ENCODE measurements at places on chromosomes 6 and 20.
A peak's percentile ranks its signal among the peaks of the same experiment; 100 is the strongest.

- DNase-seq = no peak
Observed at GRCh38 chr6:149961728-149962425, 1.9 kb upstream of the ULBP1 start.

GRCh38 chr6:150738092-150738629, 127.3 kb upstream of the MTHFD1L start:
- DNase-seq = no peak

GRCh38 chr20:49595811-49596561, 28.0 kb upstream of the PTGIS start:
- no peak for DNase-seq

DNA sequence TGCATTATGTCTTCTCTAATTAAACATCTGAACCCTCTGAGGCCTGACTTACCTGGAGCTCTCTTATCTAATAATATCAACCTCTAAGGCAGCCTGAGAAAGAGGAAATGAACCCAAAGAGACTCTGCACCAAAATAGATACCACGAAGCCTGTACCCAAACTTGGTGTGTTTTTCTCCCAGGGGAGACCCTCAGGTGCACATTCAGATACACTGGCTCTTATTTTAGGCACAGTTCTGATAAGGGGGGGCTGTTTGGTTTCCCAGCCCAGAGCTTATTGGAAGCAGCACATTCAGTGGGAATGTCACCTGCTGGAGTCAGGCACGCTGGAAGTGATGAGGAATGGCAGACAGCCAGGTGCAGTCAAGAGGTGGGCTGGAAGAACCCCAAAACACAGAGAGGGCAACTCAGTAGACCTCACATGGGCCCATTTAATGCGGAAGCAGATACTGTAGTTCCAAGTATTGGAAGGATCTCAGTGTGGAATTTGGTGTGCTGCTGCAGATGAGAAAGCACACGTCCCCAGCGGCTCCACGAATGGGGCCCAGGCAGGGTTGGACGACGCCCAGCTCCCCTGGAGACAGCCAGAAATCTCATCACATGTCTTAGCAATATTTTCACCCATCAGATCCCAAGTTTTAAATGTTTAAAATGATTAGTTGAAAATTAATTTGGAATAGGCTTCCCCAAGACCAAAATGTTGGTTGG, 9.7 kb upstream of the CCR6 start:
- DNase-seq = no peak

DNA sequence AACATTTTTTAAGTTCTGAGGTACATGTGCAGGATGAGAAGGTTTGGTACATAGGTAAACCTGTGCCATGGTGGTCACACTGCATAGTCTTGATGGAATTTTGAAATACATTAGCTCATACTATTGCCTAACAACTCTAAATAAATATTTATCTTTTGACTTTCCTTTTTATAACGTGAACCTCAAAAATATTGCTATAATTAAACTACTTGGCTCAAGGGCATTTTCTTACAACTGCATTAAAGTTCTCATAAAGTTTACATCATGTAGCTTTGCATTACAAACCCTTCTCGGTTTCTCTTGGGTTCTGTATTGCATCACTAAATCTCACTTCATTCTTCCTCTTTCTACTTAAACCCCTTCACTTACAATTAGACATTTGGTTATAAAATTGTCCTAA, 636.0 kb upstream of the PTCHD4 start:
- no peak for DNase-seq

DNA sequence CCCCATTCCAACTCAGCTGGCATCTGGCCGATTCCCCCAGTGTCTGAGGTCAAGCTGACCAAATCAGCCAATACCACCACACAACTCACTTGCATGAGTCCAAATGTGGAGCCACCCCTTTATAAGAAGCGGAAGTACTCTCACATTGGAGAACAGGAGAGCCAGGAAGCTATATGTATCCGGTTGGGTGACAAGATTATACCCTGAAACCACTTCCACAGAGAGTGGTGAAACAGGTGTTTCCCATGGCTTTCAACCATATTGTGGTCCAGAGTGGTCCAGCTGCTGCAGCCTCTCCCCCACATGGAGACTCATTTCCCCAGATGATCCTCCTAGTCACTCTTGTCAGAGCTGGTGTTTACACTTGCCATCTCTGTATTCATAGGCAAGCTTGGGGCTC, 24.0 kb upstream of the SERINC1 start:
- no peak for DNase-seq

- DNase-seq = no peak
Observed at GRCh38 chr6:34246249-34246562, 2.6 kb downstream of the SMIM29 start.

DNA sequence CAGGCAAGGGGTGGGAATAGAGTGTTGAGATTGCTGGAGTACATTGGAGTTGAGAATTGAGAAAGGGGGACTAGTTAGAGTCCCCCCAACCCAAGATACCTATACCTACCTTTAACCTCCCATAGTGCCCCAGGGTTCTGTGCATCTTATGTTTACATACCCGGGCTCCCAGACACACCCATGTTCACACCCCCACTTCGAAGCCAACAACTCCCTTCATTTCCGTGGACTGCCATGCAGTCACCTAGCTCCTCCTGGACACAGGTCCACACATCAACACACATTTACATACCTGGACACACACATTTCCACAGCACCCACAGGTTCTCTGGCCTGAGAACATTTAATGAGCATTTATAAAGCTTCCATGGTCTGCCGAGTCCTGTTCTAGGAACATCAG, 5.1 kb downstream of the TMEM63B start:
- no peak for DNase-seq

GRCh38 chr6:168524571-168525001, 83.6 kb downstream of the SMOC2 start:
- peak; percentile 72 for DNase-seq

GRCh38 chr6:137210903-137211302, 8.3 kb downstream of the IFNGR1 start:
- no peak for DNase-seq

DNA sequence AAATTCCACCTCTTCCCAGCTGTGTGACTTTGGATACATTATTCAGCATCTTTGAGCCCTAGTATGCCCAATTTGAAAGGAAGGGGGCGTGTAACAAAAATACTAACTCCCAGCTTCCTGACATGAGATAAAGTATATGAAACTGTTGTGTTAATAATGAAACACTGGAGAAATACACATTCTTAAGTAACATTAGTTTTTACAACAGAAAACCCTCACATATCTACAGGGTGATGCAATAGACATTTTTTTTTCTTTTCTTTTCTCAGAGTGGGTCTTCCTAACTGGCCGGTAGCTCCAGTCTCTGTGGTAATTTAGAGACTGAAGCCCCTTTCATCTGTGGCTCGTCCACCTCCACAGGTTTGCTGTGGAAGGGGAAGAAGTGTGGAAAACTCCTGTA, 79.5 kb downstream of the CD83 start:
- no peak for DNase-seq

- DNase-seq = no peak
Observed at GRCh38 chr6:125095580-125096301, 57.8 kb upstream of the TPD52L1 start.

DNA sequence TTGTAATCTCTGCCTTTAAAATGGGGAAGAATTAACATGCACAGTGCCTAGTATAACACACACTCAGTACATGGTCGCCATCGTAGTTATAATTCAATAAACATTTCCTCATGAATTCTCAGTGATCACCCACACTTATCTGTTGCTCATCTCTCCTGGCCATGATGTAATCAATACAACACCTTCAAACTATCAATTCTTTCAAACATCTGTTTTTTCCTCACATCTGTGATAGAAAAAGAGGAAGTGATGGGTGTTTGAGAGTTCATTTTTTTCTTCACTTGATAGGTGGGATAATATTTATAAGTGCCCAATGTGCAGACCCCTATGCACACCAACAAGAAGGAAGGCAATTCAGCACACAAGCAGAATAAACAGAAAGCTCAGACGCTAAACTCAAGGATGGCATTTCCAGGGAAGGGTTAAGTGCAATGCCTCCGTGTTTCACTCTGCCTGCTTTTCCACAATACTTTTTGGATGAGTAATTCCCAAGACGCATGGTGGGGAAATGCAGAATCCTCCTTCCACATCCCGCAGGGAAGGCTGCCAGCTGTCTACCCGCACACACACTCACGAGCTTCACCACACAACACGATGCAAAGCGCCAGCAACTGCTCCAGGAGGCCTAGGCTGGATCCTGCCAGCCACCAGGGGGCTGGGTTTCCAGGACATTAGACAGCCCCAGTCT, 100.3 kb downstream of the GMPR start:
- peak; percentile 83 for DNase-seq

- no peak for DNase-seq
Observed at GRCh38 chr6:84161190-84161589, 66.3 kb downstream of the CEP162 start.

GRCh38 chr6:115835314-115835713, 225.4 kb downstream of the FRK start:
- DNase-seq = no peak

- no peak for DNase-seq
Observed at GRCh38 chr20:35743693-35744491, 1.8 kb upstream of the RBM39 start.

DNA sequence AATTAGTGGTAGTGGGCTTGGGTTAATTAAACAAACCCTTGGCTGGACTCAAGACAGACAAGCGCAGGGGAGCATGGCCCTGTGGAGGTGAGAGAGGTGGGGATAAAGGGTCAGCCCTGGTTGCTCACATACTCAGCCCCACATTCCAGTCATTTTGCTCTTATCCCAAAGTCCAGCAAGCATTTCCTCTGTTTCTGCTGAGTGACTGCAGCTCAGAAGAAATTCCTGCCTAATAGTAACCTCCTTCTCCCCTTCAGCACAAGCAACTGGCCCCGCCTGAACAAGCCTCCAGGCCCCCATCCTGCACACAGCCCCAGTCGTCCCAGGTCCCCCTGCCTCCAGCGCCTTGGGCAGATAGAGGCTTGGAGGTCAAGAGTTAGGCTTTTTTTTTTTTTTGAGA, 3.6 kb upstream of the TFEB start:
- no peak for DNase-seq

GRCh38 chr6:62324834-62325233, 38.8 kb upstream of the KHDRBS2 start:
- no peak for DNase-seq

DNA sequence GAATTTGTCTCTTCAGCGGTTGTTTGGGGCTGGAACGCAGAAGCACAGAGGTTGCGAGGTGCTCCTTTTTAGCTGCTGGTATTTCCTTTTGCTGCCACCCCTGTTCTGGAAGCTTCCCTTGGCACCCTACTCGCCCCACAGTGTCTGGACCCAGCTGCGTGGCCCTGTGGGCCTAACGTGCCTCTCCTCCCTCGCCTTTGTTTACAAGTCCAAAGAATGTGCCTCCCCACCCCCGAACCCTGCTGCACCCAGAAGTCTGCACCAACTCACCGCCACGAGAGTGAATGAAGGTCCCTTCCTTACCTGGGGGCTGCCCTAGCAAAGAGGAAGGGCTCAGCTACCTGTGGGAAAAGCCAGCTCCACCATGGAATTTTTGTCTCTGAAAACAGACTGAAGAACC, 139.7 kb upstream of the RPS6KA2 start:
- peak; percentile 15 for DNase-seq

- no peak for DNase-seq
Observed at GRCh38 chr6:43966374-43966658, 160.9 kb downstream of the MRPL14 start.

DNA sequence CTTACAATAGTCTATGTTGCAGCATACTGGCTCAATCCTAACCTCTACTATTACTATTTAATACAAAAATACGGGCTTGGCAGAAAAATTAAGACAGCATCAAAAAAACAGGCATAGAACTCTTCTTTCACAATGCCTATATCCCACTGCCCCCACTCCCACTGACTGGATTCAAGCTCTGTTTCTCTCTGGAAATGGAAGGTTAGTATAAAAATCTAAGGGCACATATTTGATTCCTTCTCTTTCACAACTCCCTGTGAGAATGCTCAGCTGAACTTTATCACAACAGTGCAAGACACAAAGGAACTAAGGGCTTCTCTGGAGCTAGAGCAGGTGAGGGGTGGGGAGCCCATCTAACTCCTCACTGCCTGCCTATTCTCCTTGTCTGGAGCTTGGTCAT, 258.4 kb upstream of the FAM83B start:
- DNase-seq = no peak

GRCh38 chr6:3258720-3259490, at the start of gene PSMG4:
Gene PSMG4 (plus strand): TSS chr6:3258947. CDS start chr6:3259023, 76 bp downstream.
- peak; percentile 98 for DNase-seq

- no peak for DNase-seq
Observed at GRCh38 chr6:39935241-39935640, 979 bp upstream of the MOCS1 start.

DNA sequence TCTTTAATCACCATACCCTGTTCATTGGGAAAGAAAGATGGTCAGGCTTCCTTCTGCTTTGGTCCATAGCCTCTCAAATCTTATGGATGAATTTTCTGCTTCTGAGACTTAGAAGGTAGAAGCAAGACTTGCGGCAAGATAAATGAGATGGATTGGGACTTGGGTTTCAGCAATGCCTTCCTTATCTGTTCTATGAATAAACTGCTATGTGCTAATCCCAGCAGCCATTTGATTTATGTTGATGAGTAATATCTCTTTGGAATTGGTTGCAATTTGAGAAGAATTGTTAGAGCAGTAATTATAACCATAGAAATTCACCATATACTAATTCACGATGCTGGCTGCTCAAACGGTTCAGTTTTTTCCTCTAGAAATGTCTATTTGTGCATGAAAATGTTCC, 48.3 kb downstream of the TXLNB start:
- no peak for DNase-seq

DNA sequence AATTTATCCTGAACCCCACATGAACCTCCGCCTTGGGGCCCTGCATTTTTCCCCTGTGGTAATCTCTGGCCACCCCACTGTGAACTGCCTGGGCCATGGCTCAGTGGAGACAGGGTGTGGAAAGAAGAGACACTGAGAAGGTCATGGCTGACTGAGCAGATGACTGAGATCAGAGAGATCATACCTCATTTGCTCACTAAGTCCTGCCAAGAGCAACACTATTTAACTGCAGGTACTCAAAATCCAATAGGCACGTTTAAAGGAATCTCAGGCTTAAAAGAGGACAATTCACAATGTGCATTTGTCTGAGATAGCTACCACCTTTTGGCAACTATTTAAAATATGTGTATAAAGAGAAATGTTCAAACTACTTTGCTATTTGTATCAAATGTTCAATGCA, 305.0 kb downstream of the GMDS start:
- no peak for DNase-seq

DNA sequence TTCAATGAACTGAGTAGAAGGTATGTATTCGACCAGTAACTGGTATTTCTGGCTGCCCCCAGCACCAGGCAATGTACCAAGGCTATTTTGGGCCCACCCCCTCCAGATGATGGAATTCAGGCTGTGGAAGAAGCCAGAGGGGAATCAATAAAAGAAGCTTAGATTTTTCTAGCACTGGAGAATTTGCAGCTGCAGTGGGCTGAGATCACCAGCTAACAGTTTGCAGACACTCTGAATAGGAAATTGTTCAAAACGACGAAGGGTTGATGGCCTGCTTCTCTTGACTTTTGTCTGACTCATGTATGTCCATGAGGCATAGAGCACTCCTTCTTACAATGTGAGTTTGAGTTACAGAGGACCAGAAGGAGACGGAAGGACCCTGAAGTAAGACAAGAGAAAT, 32.4 kb upstream of the FBXO9 start:
- DNase-seq = peak; percentile 54

- DNase-seq = no peak
Observed at GRCh38 chr6:30327232-30327746, 562 bp downstream of the TRIM39 start.

GRCh38 chr20:15220009-15220656, 882.7 kb upstream of the FLRT3 start:
- DNase-seq = no peak
